T-helper 1 cell (primary cell): ENCODE measurements at places on chromosomes 3 and 15.

DNA sequence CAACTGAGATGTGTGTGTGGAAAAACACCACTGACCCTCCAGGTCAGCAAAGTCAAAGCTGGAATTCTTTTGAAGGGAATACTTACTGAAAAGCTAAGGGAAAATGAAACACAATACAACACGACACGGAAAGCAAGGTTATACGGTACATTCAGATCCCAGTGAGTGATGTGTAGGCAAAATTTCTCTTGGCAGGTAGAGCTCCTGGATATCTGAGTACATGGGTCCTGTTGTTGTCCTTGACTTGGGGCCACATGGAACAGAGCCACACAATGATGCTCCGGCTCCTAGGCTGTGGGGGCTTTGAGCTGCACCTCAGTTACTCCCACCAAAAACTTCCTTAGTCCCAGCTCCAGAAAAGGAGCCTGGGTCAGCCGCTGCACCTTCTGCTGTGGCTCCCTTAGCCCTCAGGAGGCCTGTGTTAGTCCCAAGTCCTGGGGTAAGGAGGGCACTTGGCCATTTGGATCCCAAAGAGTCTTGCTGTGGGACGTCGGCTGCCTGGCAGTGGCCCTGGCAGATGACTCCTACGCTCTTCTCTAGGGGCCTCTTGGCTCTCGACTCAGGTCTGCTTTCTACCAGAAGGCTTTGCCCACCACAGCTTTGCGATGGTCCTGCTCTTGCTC is 95.6 kb downstream of the ADCY5 start:
- DNase-seq: no peak

- DNase-seq: no peak
Observed at GRCh38 chr15:67741308-67741707, 84.0 kb upstream of the SKOR1 start.

DNA sequence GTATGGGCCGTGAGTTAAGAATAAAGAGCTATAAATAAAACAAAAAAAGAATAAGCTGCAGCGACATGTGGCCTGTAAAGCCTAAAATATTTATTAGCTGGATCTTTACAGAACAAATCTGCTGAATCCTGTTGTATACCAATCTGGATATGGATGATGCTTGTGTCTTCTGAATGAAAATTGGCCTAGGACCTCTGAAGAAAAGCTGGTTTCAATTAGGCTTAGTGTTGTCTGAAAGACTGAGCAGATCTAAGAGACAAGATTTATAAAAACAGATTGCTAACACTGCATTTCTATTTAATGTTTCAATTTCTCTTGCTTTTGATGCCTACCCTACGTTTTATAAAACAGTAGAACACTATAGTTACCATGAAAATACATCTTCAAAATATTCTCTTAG is 57.9 kb downstream of the ST3GAL6 start:
- DNase-seq: no peak

DNA sequence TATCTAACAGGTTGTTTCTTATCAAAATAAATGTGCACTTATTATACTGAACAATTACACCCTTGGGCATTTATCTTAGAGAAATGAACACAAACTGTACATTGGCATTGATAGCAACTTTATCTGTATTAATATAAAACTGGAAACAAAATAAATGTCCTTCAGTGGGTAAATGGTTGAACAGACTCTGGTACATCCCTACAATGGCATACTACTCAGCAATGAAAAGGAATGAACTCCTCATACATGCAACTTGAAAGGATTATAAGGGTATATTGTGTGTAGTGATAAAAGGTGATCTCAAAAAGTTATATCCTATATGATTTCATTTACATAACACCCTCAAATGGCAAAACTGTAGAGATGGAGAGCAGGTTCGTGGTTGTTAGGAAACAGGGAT is 23.7 kb upstream of the DLG1 start:
- DNase-seq: no peak

- DNase-seq: no peak
Observed at GRCh38 chr3:174862101-174862500, 3.0 kb downstream of the NAALADL2 start.

DNA sequence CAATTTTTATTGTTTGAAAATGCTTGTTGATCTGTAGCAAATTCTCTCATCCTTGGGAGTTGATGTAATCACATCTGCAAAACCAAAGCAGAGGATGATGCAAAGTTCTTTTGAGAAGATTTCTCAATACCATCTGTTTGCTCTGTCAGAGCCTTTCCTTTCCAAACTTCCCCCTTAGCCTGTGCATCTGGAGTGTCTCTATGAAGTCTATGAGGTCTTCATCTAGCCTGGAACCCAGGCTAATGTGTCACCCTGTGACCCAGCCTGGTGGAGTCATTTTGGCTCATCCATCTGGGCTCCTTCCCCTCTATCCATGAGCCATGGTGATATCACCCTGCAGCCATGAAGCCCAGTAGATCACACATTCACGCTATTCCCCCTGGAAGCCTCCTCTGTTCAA is 123.2 kb upstream of the SLC7A14 start:
- DNase-seq: no peak

- no peak for DNase-seq
Observed at GRCh38 chr15:87032295-87032694, 952.6 kb downstream of the AGBL1 start.

GRCh38 chr15:64111679-64112050 is 15.9 kb downstream of the SNX1 start:
- DNase-seq: no peak

DNA sequence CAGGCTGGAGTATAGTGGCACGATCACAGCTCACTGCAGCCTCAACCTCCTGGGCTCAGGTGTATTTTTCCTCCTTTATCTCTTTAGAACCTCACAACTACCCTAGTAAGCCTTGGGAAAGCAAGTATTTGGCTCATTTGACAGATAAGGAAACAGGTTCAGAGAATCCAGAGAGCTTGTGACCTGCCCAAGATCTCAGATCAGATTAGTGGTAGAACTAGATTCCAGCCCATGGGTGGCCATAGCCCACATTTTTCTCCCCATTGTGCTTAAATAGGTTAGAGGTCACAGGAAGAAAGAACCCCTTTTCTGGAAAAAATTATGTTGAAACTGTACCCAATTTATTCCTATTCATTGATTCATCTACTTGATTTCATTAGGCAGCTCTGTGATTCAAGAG is 64.3 kb downstream of the TSC22D2 start:
- no peak for DNase-seq

GRCh38 chr3:15903759-15904720 is 106.3 kb upstream of the ANKRD28 start:
- DNase-seq: no peak

GRCh38 chr15:28942046-28942445 is 56.3 kb downstream of the APBA2 start:
- no peak for DNase-seq

GRCh38 chr3:189779166-189779565 is 148.0 kb downstream of the TP63 start:
- DNase-seq: no peak
